Fibroblast of skin of scalp (primary cell): ENCODE measurements at places on chromosomes 11 and 22.

DNA sequence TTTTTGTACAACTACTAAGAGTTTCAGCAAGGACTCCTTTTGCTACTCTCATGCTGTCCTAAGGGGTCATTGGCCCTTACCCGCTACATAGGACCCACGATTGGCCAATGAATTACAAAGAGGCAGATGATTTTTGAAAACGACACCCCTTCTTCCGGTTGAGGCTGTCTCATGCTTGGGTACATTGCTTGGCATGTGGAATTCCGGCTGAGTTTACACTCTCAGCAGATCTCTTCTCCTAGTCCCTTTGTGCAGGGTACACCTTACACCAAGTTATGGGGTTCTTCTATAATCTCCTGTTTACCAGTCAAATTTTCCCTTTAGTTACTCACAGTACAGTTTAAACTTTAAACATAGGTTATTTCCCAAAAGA, 52.1 kb downstream of the SLC17A6 start:
- DNase-seq, result no peak

GRCh38 chr11:86537541-86538222, 134.7 kb downstream of the ME3 start:
- DNase-seq, result peak; percentile 52

DNA sequence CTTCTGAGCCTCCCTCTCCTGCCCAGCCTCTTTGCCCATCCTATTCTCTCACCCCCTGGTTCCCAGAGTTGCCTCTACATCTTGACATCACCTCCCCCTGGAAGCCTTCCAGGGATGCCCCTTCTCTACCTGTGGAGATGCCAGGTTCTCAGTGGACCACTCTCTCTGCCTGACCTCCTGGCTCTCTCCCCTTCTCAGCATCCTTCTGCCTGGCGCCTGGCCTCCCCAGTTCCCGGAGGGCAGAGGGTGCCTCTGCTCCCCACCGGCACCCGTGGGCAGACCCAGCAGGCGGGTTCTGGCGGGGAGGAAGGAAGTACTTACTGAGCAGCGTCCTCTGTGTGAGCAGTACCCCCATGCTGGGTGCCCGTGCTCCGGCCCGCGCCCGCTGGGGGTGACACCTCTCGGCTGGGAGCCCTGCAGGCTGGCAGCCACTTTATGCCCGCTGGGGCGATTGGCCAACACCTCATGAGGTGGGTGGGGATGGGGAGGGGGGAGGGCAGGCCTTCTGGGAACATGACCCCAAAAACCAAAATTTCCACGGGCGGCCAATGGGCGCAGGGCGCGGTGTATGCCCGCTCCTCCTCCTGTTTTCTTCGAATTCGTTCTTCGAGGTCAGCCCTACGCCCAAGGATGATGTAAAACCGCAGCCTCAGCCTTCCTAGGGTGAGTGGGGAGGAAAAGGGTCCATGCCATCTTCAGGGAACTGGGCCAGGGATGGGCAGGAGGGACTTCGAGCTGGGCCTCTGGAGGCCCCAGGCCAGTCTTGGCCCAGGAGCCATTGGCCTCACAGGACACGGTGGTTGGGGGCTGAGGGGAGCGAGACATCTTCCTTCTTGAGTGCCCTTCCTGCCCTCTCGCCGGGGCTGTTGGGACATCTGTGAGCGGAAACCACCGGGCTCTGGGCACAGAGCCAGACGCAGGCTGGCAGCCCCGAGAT, at the start of gene OSM:
Gene OSM, minus strand, starts transcription at position 407 of the 937 bp plus-strand sequence. Its CDS starts 52 bp downstream, at position 355.
- no peak for DNase-seq

GRCh38 chr22:27676545-27677213, 124.9 kb downstream of the MN1 start:
- peak; percentile 44 for DNase-seq

DNA sequence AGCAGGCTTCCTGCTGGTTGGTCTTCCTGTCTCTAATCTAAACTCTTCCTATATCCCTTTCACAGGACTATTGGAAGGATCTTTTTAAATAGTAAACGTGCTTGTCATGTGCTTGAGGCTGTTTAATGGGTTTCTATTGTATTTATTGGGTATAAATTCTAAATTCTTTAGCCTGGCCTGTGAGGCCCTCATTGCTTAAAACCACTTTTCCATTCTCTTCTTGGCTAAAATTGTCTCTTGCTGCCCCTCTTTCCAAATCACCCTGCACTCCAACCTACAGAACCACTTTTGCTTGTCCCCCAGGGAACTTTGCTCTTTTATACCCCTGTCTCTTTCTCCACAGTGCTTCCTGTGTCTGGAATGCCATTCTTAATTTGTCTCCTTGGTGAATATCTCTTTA, 46.4 kb upstream of the MUC15 start:
- DNase-seq, result no peak

- no peak for DNase-seq
Observed at GRCh38 chr11:46359953-46360352, 12.7 kb downstream of the DGKZ start.

- no peak for DNase-seq
Observed at GRCh38 chr11:36278531-36279282, 10.5 kb downstream of the COMMD9 start.

- DNase-seq, result no peak
Observed at GRCh38 chr11:125787827-125788226, at the start of gene PATE3. Gene PATE3 (plus strand): TSS chr11:125788127. CDS start chr11:125788152, 25 bp downstream.

DNA sequence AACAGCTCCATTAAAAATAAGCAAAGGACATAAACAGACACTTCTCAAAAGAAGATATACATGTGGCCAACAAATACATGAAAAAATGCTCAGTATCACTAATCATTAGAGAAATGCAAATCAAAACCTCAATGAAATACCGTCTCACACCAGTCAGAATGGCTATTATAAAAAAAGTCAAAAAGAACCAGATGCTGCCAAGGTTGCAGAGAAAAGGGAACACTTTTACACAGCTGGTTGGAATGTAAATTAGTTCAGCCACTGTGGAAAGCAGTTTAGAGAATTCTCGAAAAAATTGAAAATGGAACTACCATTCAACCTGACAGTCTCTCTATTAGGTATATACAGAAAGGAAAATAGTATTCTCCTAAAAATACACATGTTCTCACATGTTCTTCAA, 102.4 kb upstream of the FIBIN start:
- peak; percentile 16 for DNase-seq

DNA sequence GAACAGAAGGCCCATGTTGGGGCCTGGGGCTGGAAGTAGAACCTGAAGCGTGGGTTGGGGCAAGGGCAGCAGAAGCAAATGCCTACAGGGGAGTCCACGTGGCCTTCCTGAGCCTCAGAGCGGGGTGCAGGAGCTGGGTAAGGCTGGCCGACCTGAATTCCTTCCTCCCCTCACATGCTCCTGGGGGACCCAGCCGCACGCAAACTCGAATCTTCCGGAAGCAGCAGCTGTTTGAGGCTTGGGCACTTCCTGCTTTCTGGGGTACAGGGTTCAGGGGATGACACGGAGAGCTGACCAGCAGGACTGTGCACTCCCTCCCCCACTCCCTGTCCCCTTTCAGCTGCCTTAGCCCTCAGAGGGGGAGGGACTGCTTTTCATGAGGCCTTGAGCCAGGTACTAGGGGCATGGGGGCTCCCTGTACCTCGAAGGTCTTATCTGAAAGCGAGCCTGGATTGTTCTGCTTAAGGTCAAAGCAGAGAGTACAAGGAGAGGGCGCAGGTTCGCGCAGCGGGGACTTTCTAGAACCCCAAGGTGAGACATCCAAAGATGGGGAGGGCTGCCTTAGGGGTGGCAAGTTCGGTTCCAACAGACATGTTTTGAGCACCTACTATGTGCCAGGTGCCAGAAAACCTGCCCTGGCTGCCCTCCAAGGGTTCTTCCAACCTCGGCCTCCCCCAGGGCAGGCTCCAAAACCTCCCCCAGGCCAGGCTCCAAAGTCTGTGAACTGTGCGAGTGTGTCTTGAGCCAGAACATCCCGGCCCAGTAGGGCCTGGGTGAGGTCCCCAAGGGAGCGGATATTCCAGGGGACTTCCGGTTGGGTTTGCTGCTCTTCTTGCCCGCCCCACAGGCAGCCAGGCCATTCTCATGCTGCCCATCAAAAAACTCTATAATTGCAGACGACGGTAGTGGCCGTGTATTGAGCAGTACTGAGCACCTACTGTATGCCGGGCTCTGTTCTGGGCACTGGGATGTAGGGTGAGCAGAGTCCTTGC, 1.7 kb downstream of the NCF4 start:
- DNase-seq, result no peak

DNA sequence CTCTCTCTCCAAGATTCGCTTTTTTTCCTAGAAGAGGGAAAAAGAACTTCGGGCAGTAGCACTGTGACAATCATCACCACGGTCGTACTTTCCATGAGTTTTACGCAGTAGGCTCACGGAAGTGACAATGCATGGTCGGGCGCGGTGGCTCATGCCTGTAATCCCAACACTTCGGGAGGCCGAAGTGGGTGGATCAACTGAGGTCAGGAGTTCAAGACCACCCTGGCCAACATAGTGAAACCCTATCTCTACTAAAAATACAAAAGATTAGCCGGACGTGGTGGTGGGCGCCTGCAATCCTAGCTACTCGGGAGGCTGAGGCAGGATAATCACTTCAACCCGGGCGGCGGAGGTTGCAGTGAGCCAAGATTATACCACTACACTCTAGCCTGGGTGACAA, 23.4 kb downstream of the GRAP2 start:
- no peak for DNase-seq

GRCh38 chr22:47203554-47203991, 441.1 kb downstream of the TBC1D22A start:
- DNase-seq, result no peak

DNA sequence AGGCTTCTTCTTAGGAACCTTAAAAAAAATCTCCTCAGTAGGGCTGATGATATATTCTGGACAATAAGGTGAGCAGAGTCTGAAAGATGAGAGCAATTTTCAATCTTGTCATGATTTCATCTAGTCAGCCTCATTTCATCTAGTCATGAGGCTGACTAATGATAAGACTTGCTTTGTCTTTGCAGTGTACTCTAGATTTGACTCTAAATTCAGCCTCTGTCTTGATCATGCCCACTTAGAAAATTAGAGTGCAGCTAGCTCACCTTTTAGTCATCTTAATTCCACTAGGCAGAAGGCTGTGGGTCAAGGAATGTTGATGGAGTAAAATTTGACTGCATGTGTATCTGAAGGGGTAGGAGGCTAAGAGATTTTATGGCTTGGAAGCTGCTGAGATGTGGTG, 5.5 kb downstream of the EHF start:
- DNase-seq, result no peak

GRCh38 chr11:1333860-1334259, 24.4 kb upstream of the TOLLIP start:
- DNase-seq, result no peak

- DNase-seq, result no peak
Observed at GRCh38 chr11:34886609-34887008, 29.6 kb downstream of the APIP start.

DNA sequence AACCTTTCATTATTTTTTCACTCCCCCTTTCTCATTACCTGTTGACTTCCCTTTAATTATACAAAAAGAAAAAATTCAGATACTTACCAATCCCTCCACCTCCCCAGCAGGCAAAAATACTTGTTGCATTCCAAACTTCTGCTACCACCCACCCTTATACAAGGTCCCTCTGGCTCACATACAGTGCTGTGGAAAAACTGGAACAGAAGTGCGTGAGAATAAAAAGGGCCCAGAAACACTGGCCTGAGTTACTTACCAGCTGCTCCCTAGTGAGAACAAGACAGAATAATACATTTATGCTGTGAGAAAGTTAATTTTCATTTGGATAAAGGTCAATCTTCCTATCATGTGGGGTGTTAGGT, 46.9 kb upstream of the RAPSN start:
- peak; percentile 40 for DNase-seq

GRCh38 chr11:64855596-64856304, 11.3 kb upstream of the CDC42BPG start:
- DNase-seq, result no peak

DNA sequence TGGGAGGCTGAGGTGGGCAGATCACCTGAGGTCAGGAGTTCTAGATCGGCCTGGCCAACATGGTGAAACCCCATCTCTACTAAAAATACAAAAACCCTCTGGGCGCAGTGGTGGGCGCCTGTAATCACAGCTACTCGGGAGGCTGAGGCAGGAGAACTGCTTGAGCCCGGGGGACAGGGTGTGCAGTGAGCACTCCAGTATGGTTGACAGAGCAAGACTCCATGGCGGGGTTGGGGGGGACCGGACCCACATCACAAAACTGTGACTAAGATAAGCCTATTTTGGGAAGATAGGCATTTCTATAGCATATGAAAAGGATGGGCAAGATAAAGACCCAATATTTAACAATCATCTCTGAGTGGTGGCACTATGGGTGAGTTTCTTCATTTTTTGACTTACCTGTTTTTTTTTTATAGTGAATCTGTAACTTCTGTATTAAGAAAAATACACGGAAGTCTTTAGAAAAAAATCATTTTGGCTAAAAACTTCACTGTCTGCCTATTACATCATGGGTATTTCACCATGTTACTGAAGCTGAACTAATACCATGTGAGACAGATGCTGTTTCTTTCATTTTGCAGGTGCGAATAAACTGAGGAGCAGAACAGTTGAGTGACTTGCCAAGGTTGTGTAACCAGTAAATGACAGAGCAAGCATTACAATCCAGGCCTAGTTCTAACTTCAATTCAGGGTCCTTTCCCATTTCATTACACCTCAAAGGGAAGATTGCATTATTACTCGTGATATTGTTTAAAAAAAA, 2.5 kb downstream of the CELF1 start:
- DNase-seq, result no peak

DNA sequence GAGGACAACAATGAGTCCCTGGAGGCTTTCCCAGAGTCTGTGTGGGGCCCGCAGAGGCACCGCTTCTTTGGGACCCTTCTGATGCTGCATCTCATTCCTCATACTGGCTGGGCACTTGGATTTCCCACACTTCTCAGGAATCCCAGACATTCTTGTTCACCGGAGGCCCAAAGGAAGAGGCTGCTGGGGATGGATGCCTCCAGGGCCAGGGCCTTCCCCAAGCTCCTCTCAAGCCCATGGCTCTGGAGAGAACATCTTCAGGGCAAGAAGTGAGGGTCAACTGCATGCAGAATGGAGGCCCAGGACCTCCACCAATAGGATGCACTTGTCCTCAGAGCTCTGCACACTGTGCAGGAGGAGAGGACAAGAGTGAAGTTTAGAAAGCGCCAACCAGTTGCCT, 34.6 kb downstream of the DKK3 start:
- DNase-seq, result peak; percentile 80

- DNase-seq, result peak; percentile 51
Observed at GRCh38 chr11:124917115-124917637, 1.9 kb upstream of the HEPN1 start.
